AG10803 (cell line): ENCODE measurements at places on chromosomes 7 and 10.

DNA sequence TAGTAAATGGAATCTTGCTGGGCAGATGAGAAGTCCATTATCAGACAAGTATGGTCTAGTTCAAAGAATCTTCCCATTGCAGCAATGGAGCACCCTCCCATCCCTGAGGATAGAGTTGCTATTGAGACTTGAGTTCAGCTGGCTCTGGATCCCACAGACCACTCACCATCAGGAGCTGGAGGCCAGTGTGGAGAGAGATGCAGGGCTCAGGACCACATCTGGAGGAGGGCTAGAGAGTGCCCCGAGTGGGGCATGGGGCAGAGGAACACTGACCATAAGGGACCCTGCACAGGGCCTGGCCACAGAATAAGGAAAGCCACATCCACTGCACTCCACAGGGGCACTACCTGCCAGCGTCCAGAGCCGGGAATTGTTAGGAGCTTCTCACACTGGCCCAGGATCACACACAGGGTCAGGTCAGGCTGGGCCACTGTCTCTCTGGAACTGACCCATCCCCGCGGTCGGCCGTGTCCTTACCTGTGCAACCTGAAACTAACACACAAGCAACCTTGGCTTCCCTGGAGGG is 41.3 kb upstream of the TCERG1L start:
- no peak for DNase-seq

- DNase-seq = no peak
Observed at GRCh38 chr7:22255342-22255741, 101.6 kb downstream of the RAPGEF5 start.

- no peak for DNase-seq
Observed at GRCh38 chr7:4641091-4641666, 40.9 kb upstream of the FOXK1 start.

- peak; percentile 56 for DNase-seq
Observed at GRCh38 chr10:102738692-102739121, 5.0 kb upstream of the WBP1L start.

GRCh38 chr7:72335561-72336381 is 76.4 kb downstream of the CALN1 start:
- no peak for DNase-seq

GRCh38 chr7:16836481-16836880 is 31.7 kb upstream of the AGR2 start:
- no peak for DNase-seq

GRCh38 chr7:96088579-96088978 is 233.3 kb downstream of the SLC25A13 start:
- DNase-seq = no peak

- DNase-seq = no peak
Observed at GRCh38 chr10:32143302-32143847, 87.2 kb upstream of the KIF5B start.
